ENCODE measurements at places on chromosomes 5 and 9.
A peak's percentile ranks its signal among the peaks of the same experiment; 100 is the strongest.

GRCh38 chr9:134657666-134658377 lies 16.2 kb downstream of the COL5A1 start:
- DNase-seq = no peak

DNA sequence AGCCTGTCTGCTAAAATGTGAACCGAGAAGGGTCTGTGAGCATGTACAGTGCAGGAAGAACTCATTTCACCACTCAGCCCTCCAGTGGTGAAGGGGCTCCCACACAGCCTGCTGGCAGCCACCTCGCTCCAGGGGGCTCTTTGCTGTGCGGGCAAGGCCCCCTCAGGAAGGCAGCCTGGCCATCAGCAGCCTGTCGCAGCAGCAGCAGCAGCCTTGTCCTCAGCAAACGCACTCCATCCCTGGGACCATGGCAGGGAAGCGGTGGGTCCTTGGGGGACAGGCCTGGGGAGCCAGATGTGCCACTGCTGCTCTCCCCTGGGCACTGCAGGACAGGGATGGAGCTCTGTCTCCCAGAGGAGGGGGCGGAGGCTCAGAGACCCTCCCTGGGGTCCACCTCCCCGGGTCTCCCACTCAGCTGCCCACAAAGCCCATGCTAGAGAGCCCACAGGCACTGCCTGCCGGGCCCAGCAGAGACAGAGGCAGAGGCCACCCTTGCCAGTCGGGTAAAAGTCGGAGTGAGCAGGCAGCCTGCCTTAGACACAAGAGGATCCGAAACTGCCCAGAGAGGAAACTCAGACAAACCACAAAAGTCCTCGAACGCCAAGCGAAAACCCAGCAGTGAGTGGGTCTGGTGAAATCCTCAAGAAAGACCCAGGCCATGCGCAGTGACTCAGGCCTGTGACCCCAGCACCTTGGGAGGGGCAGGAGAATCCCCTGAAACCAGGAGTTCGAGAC lies 8.0 kb downstream of the BRD3 start:
- no peak for DNase-seq

DNA sequence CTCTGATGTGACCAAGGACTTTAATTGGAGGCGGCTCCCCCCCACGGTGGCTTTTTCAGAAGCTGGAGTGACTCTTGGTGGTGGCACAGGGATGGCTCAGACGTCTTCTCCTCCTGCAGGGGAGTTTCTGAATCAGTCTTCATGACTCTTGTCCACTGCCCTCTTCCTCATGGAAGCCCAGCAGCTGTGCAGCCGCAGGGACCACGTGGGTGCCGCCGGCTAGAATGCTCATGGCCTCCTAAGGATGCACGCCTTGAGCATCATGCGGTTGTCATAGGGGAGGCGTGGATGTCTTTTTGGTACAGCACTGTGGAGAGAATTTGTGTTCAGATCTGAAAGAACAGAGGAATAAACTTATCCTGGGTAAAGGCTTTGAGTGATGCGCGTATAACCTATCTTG lies 1.3 kb downstream of the TEX53 start:
- DNase-seq = no peak

DNA sequence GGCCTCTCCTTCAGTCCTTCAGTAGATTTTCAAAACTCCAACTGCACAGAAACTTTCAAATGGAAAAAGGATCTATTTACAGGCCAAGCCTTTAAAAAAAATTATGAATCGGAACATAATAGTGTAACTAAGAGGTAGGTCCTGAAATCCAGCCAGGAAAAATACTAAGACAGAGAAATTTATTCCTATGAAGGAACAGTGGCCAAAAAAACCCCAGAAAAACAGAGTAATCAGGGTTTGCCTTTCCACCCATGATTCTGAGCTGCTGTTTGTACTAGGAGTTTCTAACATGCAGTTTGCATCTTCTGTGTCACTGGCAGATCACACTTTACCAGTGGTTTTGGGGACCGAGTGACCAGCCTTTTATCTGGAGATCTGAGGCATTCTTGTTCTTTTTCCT lies 93.1 kb upstream of the TMED7 start:
- DNase-seq = no peak

GRCh38 chr5:109406719-109407118 lies 3.1 kb downstream of the PJA2 start:
- DNase-seq = no peak

DNA sequence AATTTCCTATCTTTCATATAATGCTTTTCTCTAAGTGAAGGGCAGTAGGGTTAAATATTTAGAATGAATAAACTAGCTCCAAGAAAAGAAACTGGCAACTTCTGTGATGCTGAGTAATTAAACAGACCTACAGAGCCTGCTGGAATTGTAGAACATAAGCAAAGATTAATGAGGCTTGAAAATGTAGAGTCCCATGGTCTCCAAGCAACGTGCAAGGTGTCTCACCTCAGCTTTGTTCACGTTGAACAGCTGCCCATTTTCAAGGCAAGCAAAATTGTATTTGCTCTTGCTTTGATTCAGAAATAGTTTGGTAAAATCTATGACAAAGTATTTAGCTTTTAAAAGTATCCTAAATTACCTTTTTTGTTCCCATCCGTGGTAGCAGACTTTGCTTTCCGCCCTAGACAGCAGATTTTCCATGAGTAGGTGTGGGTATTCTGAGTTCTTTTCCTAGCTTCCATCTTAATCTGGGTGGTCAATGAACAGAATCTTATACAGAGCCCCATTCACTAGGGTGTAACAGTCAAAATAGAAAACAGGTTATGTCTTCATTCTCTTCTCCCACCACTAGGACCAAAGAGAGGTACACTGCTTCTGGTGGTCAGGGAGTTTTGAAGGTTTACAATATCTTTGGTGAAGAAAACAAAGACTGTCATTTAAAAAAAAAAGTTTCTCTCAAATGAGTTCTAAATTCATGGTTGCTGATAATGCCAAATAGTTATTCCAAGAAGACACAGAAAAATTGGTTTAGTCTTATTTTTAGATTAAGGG lies 52.1 kb upstream of the TYRP1 start:
- DNase-seq = no peak

GRCh38 chr5:45532826-45533624 lies 163.2 kb downstream of the HCN1 start:
- DNase-seq = no peak

- no peak for DNase-seq
Observed at GRCh38 chr5:150809363-150809762, 30.8 kb downstream of the SMIM3 start.

DNA sequence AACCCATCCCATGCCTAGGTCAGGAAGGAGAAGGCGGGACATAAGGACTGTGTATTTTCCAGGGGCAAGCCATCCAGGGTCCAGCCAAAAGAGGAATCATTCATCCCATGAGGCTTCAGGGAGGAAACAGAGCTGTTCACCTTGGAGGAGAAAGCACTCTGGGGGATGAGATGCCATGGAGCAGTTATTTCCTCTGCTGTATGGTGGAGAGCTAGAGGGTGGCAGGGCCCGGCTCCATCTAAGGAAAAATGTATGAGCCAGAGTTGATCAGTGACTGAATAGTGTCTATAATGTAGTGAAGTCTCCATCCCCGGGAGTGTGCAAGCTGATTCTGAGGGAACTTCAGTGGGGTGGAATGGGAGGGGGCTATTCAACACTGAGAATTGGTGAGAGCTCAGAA lies 8.0 kb downstream of the ENHO start:
- no peak for DNase-seq

GRCh38 chr5:83184534-83184933 lies 107.2 kb downstream of the XRCC4 start:
- DNase-seq = no peak

GRCh38 chr5:107499237-107499636 lies 171.5 kb downstream of the EFNA5 start:
- DNase-seq = no peak

DNA sequence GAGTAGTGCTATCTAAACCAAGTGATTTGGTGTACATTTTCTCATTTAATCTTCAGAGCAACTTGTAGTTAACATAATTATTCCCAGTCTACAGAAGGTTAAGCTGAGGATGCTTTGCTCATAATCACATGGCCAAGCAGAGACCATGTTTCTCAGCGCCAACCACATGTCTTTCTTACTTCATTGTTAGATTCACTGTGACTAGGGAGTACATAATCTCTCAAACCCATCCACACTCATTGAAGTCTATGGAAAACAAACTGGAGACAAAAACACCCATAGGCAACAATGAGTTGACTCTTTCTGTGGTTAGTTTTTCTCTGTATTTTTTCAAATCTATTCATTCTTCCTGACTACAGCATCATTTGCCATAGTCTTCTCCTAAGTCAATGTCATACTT lies 281.7 kb upstream of the PTGER4 start:
- no peak for DNase-seq

DNA sequence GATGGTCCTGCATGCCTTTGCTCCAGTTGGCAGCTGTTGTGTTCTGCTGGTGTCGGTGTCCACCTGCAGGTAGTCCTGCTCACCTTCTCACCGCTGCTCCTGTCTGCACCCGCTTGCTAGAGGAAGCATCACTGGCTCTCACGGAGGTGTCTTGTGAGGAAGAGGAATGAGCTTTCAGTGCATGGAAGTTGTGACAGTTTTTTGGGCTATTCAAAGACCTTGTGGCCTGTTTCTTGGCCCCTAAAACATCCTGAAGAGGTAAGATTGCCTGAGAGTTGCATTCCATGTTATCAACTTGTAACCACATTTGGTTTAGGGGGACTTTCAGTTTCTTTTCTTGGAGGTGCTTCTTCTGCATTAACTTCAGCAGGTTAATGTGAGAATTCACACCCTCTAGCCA lies 85.6 kb downstream of the MACROH2A1 start:
- DNase-seq = no peak

DNA sequence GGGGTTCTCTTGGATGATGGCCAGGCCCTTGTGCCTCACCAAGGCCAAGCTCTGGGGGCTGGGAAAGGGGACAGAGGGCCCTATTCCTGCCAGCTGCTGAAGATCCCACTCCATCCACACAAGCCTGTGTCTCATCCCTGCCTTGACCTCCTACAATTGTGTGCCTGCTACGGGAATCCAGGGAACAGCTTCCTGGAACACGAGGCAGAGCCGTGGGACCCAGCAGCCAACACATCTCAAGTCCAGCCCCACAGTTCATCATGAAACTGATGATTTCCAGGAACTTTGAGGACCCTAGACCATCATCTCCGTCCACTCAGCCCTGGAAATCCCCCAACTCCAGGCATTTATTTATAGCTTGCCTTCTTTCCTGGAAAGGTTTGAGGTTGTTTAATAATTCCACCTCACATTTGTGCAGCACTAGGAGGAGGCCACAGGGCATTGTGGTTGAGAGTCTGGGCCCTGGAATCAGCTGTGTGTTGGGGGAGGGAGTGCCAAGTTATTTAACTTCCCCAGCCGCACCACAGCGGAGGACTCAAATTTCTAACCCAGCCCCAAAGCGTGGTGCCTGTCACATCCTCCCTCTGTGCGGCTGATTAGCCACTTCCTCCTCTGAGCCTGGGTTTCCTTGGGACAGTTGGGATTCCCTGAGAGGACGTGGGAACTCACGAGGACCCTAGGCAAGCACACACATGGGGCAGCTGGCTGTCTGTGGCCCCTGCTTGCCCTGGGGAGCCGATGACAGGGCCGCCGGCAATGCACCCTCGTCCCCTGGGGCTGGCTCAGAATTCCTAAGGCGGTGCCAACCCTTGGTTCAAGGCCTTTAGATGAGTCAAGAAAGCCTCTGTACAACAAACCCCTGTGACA lies 58.2 kb upstream of the GGTA1 start:
- peak; percentile 95 for DNase-seq

DNA sequence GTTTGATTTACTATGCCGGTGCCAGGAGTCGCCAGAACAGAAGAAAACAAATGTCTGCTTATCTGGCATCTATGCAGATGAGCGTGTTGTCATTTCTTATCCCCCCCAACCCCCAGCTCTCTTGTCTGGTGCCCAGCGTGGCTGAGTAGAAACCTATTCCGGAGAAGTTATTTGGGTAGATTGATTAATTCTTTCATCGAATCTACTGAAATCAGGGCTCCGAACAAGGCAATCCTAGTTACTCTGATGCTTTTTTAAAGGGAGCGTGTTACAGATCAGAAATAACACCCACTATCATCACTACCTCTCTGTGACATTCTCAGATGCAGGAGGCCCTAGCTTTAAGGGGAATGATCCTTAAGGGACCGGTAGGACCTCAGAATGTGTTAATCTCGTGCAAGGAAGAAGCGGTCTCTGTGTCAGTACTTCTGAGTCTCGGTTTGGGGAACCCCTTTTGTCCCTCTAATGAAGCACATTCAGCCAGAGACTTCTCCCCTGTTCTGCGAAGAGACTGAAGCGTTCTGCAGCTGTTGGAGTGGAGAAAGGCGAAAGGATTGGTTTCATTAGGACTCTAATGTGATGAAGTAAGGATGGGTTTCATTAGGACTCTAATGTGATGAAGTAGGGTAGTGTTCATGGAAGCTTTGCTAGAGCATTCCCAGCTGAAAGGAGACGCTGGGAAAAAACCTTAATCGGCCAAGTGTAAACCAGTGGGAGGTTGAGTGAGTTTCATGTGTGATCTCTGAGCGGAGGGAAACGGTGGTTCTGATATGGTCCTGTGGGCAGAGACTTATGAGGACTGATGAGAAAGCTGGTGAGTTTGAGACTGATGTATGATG lies 1.5 kb downstream of the PIP5K1B start:
- no peak for DNase-seq

DNA sequence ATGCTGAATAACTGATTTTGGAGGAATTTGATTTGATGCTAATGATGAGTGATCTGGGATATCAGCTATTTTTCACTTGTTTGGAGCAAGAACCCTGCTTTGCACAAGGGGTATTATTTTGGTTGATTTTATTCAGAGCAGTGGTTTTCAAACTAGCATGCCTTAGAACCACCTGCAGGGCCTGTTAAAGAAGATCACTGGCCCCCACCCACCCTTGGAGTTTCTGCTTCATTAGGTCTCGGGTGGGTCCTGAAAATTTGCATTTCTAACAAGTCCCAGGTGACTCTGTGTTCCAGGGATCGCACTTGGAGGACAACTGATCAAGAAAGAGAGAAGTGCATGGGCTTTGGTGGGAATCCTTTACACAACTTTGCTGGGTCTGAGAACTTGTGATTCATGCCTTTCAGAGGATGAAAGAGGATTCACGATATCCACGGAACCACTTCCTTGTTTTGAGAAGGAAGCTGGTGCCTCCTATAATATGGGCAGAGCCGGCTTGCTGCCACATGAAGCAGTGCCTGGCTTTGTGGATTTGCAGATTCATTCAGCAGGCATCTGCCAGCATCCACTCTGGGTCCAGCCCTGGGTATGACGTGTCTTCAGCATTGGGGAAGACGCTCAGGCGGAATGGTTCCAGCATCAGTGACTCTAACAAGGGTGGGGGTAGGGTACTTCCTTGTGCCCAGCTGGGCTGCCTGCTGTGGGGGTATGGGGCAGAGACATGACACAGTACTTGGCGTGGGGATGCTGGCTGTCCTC lies 106.6 kb upstream of the PITX1 start:
- DNase-seq = peak; percentile 71

GRCh38 chr5:77328930-77329647 lies 118.6 kb downstream of the PDE8B start:
- no peak for DNase-seq

GRCh38 chr9:71306134-71306533 lies 184.7 kb upstream of the TRPM3 start:
- no peak for DNase-seq

- DNase-seq = no peak
Observed at GRCh38 chr5:99089822-99090549, 161.2 kb upstream of the CHD1 start.

- no peak for DNase-seq
Observed at GRCh38 chr9:113543296-113543981, 79.9 kb downstream of the RGS3 start.
